Activated B cell treated with CpG ODN at 0.5 μM for 24 hours (primary cell): ENCODE measurements at places on chromosomes 5 and 9.

DNA sequence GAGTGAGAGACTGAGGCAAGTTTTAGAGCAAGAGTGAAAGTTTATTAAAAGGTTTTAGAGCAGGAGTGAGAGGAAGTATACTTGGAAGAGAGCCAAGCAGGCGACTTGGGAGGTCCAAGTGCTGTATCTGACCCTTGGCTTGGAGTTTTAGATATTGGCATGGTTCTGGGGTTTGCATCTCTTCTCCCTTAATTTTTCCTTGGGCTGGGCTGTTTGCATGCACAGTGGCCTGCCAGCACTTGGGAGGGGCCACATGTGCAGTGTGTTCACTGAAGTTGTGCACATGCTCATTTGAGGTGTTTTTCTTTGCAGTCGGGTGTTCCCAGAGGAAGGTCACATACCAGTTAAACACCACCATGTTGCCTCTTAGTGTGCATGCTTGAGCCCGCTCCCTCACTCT lies 464.1 kb downstream of the DMRT2 start:
- no peak for DNase-seq

- no peak for DNase-seq
Observed at GRCh38 chr5:162230348-162230747, 162.8 kb downstream of the GABRG2 start.

GRCh38 chr9:18333157-18333556 lies 140.8 kb upstream of the ADAMTSL1 start:
- DNase-seq, result no peak

DNA sequence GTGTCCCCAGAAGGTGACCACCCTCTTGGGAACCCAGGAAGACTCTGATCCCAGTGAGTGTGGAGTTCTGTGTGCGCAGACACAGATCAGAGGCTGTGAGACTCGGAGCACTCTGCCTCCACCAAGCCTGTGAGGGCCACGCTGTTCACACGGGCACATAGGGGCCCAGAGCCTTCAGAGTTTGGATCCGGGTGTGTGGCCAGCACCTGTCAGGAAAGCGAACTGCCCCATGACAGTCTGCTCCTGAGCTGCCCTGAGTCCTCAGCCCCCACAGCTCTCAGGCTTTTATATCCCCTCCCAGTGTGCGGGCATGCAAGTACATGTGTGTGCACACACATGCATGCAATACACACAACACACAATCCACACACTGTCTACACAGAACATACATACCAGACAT lies 161.8 kb upstream of the IRX2 start:
- no peak for DNase-seq

DNA sequence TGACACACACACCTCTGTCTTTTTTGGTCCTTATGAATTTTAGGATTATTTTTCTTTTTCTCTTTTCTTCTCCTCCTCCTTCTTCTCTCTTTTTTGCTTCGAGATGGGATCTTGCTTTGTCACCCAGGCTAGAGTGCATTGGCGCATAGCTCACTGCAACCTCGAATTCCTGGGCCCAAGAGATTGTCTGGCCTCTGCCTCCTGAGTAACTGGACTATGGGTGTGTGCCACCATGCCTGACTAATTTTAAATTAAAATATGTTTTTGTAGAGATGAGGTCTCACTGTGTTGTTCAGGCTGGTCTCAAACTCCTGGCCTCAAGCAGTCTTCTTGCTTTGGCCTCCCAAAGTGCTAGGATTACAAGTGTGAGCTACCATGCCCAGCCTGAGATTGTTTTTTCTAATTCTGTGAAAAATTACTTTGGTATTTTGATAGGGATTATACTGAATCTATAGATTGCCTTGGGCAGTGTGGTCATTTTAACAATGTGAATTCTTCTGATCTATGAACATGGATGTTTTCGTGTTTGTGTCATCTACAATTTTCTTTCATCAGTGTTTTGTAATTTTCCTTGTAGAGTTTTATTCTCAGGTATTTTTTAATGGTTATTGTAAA lies 7.7 kb downstream of the AHRR start:
- DNase-seq, result no peak

DNA sequence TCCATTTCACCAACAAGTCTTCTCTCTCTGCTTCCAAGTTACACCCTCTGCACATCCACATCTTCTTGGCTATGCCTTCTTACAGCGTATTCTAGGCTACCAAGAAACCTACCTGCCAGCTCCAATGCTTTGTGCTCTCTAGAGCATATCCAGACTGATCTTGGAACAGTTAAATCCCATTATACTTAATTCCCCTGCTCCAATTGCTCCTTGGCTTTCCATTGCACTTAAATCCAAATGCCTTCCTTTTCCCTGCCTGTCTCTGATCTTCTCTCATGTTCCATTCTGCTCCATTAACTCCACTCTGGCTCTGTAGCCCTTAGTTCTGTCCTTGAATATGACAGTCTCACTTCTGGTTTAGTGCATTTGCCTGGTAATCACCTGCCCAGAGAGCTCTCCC lies 322.4 kb downstream of the LRRC70 start:
- no peak for DNase-seq

DNA sequence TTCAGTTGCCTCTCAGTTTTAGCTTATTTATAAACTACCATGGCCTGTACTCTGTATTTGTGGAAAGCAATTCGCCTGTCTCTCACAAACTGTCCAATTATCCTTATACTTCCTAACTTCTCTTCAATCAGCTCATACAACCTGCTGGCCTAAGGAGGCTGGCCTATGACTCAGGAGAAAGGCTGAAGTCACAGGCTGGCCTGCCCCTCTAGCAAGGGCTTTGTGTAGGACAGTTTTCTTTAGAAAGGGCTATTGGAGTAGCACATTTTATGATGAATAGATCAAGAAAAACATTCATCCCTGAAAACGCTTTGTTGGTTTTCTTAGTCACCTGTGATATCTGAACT lies 988.7 kb upstream of the ARRDC3 start:
- DNase-seq, result no peak

DNA sequence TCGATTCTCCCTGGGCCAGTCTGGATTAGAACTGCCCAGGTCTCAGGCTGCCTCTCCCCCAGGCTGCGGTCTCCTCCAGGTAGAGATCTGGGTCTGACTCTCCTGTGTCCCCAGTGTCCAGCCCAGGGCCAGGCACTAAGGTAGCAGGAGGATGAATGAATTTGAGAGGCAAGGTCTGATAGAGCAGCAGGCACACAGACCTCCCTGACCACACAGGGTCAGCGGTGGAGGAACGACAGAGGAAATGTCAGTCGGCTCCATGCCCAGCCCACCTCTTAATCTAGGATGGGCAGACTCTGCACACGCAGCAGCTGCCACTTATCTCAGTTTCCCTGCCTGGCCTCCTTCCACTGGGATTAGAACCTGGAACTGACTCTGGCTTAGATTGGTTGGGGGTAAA lies 272.7 kb upstream of the MVB12B start:
- no peak for DNase-seq
